ENCODE measurements at places on chromosomes 12 and 14. TPM values are rescaled to one million over a fixed set of nuclear protein-coding genes. Genes with fewer than 3 reads are reported as not detected.

Gene CLEC2B
- total RNA-seq, result 83.9 TPM

- no peaks in the 10 kb centered on the region for H3K4me1 ChIP-seq
- no peak overlapping the region for H3K4me3 ChIP-seq
- no peak overlapping the region for H3K27ac ChIP-seq
- DNase-seq, result no peak
- no peaks in the 10 kb centered on the region for H3K27me3 ChIP-seq
- H3K36me3 ChIP-seq, result peaks cover 1% of the 10 kb centered on the region
Observed at GRCh38 chr14:31828946-31829868, 247.9 kb upstream of the ARHGAP5 start.

GRCh38 chr12:45803111-45803510 lies 73.6 kb downstream of the ARID2 start:
- H3K36me3 ChIP-seq, result peaks cover 26% of the 10 kb centered on the region
- H3K27ac ChIP-seq, result no peak overlapping the region
- DNase-seq, result no peak
- H3K4me3 ChIP-seq, result no peak overlapping the region
- no peaks in the 10 kb centered on the region for H3K27me3 ChIP-seq

- H3K4me1 ChIP-seq, result peaks cover under 1% of the 10 kb centered on the region
- peaks cover 4% of the 10 kb centered on the region for H3K36me3 ChIP-seq
- DNase-seq, result no peak
- H3K4me3 ChIP-seq, result no peak overlapping the region
- H3K27me3 ChIP-seq, result no peaks in the 10 kb centered on the region
Observed at GRCh38 chr12:110369992-110370391, 33.5 kb downstream of the ANAPC7 start.

DNA sequence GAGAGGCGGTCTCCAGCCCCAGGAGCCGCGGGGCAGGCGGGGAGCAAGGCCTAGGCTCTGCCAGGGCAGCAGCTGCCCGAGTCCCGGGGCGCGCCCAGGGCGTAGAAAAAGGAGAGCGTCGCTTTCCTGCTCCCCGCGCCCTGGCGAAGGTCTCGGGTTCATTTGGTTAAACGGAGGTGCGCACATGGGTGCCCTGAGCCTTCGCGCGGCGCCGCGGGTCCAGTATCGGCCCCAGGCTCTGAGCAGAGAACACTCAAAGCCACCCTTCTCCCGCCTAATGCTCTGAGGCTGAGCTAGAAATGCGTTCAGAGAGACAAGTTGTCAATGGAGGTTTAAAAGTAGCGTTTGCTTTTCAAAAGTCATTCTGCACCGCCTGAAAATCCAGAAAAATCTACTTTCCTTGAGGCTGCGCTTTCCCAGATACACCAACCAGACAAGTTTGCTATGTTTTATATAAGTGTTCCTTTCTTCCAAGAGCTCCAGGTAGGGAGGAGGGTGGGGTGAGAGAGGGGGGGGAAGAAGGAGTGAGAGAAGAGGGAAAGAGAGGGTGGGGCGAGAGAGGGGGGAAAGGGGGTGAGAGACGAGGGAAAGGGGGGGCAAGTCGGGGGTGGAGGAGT lies 1.5 kb downstream of the TMEM132C start:
- DNase-seq, result no peak
- H3K27me3 ChIP-seq, result peaks cover 36% of the 10 kb centered on the region
- H3K36me3 ChIP-seq, result no peaks in the 10 kb centered on the region
- no peak overlapping the region for H3K4me3 ChIP-seq
